ENCODE measurements at places on chromosomes 16 and 17. TPM values are rescaled to one million over a fixed set of nuclear protein-coding genes. Genes with fewer than 3 reads are reported as not detected.

GRCh38 chr17:79657861-79658810 lies 47.3 kb upstream of the RBFOX3 start:
- no peak for DNase-seq

TBC1D3C gene
- 0.46 TPM for total RNA-seq

CCR7 gene
- total RNA-seq = not detected

- no peak for DNase-seq
Observed at GRCh38 chr16:12210258-12210880, 233.8 kb downstream of the SNX29 start.
